Stimulated activated CD4-positive, alpha-beta T cell treated with anti-CD3 and anti-CD28 coated beads, Interleukin-1b, Interleukin-23, amount 100 ng/mL, for 24 hours (primary cell): ENCODE measurements at places on chromosomes 7 and 10.

DNA sequence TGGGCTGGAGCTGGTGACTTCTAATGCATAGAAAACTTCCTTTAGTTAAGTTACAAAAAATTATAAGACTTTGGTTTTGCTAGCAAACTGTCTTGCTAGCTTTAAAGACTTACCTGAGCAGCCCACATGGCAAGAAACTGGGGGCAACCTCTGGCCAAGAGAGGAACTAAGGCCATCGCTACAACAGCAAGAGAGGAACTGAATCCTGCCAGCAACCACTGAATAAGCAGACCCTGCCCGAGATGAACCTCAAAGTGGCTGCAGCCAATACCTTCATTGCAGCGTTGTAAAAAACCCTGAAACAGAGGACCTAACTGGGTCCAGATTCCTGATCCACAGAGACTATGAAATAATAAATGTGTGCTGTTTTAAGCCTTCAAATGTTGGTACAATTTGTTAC is 54.6 kb upstream of the STARD3NL start:
- DNase-seq = no peak

DNA sequence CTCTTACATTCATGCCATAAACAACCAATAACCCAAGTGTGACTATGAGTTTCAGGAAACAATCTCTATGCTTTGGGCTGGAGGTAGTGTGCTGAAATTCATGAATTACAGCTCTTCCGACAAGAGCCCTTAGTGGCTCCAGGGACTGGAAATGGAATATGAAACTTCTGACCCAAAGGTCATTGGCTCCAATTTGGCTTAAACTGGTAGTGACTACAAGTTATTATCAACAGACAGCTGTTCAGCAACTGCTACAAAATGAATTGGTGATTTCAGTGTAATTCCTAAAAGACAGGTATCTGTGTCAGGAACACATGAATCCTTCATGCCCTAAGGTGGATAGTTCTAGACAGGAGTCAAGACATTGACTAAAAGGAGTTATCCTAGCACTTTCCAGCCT is 745.4 kb downstream of the PHTF2 start:
- no peak for DNase-seq

GRCh38 chr7:26153241-26153822 is 1.3 kb downstream of the NFE2L3 start:
- no peak for DNase-seq

GRCh38 chr7:135713836-135714470 is 14.0 kb downstream of the SLC13A4 start:
- no peak for DNase-seq

- no peak for DNase-seq
These were observed 787 bp downstream of the MAGI2 start for GRCh38 chr7:79452495-79453265.

- DNase-seq = no peak
These were observed 26.3 kb upstream of the CCDC7 start for GRCh38 chr10:32419615-32420014.

- no peak for DNase-seq
These were observed 1169.0 kb downstream of the REEP3 start for GRCh38 chr10:64690194-64690593.

GRCh38 chr7:15178065-15178464 is 275.5 kb upstream of the DGKB start:
- no peak for DNase-seq

DNA sequence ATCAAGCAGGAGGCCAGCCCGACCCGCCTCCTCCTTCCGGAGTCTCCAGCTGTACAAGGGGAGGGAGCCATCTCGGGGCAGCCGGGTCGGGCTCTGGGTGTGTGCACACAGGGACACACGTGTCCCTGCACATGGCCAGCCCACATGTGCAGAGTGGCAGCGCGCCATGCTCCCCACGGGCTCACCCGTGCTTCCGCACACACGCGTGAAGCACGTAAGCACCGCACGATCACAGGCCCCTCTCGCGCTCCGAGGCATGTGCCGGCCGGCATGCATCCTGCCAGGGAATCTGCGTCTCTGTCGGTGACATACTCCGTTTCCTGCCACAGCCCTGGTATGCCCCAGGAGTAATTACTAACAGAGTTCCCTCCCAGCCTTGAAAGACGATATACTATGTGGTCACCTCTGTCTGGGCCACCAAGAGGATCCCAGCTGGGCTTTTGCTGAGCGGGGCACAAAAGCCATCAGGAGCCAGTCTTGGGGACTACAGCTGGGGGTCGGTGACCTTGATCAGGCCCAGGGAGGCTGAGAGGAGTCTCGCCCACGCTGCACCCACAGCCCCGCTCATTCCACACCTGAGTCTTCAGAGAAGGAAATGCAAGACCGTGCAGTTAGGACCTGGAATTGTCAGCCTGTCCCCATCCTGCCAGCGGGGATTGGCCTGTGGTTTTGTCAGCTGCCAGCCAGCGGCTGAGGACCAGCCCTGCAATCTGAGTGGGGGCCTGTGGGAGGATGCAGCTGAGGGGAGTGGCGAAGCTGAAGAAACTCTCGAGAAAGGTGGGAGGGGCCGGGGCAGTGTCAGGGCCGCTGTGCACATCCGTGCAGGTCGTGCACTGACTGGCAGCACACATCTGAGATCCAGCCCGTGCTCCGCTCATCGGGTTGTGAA is 11.0 kb upstream of the LFNG start:
- DNase-seq = no peak

- DNase-seq = no peak
These were observed 168.4 kb downstream of the COBL start for GRCh38 chr7:51148216-51148615.

GRCh38 chr10:33406596-33406995 is 72.1 kb upstream of the NRP1 start:
- DNase-seq = no peak

DNA sequence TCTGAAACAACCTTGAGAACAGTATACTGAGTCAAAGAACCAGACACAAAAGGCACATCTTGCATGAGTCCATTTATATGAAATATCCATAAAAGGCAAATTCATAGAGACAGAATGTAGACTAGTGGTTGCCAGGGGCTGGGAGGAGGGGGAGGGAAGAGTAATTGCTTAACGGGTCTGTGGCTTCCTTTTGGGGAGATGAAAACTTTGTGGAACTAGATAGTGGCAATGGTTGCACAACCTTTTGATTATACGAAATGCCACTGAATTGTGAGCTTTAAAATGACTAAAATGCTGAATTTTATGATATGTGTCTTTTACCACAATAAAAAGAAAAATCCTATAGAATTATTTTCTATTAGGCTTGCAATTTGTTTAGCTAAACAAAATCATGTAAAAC is 16.8 kb downstream of the ADRB1 start:
- DNase-seq = no peak

DNA sequence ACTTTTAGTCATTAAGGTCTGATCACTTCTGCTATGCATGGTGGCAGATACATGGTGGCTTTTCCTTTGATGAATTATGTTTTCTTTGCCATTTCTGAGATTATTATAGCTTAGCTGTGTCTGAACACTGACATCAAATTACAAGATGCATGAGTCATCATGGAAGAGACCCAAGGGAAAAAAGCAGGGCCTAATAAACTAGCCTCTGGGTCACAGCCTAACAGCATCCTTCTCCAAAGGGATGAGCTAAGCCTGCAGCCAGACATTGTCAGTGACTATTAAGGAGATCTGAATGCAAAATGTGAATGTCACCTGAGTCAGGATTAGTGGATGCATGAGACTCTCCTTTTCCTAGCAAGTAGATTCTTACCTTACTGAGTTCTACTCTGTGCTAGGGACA is 19.1 kb upstream of the OGDHL start:
- DNase-seq = no peak

GRCh38 chr7:136637813-136638212 is 230.6 kb upstream of the CHRM2 start:
- DNase-seq = no peak

DNA sequence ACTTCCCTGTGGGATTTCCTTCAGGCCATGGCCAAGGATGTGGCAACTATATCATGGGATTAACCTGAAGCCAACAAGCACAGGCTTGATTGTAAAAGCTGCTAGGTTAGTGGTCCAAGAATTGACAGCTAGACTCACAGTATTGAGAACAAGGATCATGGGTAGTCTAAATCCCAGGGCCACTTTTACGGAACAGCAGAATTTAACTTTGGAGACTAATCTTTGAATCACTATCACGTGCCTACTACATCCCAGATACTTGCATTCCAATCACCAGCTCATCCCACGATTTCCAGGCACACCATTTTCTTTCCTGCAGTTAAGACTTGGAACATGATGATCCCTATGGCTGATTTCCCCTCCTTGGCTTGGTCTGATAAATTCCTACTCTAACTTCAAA is 65.6 kb upstream of the ADO start:
- DNase-seq = no peak

DNA sequence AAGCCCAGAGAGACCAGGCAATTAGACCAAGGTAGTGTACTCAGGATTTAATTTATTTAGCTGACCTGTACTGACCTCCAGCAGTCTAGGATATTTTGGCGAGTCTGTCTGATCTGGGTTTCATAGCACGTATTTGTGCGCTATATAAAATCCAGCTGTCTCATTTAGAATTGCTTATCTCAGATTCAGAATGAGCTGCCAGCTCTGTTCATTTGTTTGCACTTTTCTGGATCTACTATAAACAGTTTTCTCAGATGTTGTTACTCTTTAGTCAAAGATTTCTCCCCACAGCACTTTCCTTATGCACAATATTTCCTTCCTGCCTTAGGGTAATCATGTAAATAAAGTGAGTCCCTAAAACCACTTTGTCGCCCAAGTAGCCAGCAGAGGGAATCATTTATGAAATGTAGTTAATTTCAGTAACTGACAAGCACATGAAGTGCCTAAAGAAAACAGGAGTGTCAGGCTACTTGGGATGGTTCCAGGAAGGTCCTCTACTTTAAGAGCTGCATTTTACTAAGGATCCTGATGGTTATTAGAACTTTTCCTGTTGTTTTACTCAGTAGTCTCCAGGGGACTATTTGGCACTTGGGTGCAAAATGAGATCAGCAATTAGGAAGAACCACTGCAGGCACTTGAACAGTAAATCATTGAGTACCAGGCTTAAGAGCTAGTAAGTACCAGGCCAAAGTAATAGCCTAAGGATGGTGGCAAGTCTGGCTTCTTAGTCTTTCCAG is 226.4 kb downstream of the TWIST1 start:
- no peak for DNase-seq

GRCh38 chr7:142556740-142557139 is 192.5 kb upstream of the PRSS1 start:
- no peak for DNase-seq

DNA sequence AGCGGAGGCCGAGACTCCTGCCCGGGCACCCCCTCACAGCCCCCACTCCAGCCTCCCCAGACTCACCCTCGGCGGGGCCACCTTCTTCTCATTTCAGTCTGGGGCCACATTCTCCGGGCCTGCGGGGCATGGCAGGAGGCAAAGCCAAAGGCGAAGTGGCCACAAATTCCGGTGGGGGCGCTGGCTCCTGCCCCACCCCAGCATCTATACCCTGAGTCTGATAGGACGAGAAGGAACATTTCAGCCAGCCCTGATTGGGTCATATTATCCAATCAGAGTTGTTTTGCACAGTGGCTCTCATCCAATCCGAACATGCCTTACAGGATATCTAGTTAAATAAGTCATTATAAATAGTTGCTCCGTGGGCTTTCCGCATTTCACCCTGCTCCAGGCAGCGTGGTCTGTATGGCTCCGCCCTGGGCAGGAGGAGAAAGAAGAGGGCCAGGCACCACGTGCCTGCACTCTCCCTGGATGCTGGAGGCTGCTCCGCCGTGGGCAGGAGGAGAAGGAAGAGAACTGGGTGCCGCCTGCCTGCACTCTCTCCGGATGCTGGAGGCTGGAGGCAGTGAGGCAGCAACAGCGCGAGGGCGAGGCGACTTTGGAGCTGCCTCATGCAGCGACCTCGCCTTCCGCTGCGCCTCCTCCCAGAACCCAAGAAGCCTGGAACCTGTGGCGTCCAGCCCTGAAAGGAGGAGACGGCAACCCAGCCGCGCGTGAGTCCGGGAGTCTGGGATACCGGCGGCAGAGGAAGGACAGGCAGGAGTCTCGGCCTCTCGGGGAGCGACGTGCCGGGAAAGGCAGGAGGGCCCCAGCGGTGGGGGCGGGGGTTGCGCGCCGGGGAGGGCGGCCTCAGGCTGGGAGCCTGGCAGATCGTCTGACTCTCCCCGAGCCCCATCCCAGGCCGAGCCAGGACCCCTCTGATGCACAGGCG is 162.9 kb downstream of the ZNF33B start:
- DNase-seq = no peak

DNA sequence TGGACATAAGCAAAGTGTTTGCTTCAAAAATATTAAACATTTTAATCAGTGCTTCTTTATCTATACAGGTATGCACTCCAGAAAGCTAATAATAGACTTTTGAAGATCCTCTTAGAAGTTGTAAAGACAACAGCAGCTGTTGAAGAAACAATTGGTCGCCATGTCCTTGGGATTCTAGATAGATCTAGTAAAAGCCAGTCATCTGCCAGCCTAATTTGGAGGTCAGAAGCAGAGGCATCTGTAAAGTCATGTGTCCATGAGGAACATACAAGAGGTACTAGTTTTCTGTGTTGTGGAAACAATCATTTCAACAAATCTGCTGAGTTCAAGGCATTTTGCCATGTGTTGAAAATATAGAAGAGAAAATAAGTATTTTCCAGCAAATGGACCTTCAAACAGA is 89.3 kb downstream of the CYP51A1 start:
- DNase-seq = no peak

GRCh38 chr7:149459540-149460452 is 1.1 kb downstream of the ZNF777 start:
- DNase-seq = peak; percentile 11

DNA sequence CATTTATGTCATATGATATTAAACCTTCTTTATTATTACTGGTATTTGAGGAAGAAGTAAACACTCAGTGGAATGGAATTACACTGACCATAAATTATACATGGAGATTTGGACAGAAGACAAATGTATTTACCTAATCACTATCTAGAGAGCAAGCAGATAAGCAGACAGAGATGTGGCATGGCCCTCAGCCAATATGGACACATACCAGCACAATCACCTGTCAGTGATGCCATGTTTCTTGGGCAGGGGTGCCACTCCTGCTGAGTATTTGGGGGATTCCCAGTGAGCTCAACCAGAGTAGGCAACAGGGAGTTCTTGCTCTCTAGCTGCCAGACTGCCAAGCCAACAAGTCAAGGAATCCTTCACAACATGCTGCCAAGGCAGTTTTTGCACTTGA is 866.3 kb upstream of the LRRN3 start:
- DNase-seq = no peak

- DNase-seq = no peak
These were observed 339.7 kb downstream of the PTPRN2 start for GRCh38 chr7:158247758-158248487.

DNA sequence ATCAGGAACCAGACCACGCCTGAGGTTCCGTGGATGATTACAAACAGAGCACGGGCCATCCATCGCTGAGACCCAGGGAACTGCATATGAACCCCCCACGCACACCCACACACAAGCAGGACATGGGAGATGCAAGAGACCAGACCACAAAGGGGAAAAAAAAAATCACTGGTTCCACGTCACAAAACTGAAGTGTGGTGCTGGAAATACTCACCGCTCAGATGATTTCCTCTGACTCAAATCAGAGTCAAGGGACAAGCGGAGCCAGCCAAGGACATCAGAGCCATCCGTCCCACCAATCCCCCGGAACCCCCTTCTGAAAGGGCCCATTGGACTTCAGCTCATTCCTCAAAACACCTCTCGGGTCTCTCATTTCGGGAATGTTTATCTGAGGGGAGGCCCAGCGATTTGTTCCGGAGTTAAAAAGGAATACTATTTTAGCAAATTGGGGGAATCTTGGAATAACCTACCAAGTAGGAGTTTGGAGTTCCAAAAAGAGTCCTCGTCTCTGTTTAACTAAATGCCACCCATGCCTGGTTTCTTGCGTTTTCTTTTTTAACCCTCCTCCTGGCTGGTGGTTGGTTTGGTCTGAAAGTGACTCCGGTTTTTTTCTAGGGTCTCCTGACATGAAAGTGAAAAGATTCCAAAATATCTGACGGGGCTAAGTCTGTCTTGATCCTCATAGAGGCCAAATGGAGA is 15.0 kb downstream of the SNX8 start:
- DNase-seq = no peak
